ENCODE measurements at places on chromosomes 4 and X.

GRCh38 chrX:151988706-151989299, 14.3 kb upstream of the GABRE start:
- no peak for DNase-seq

DNA sequence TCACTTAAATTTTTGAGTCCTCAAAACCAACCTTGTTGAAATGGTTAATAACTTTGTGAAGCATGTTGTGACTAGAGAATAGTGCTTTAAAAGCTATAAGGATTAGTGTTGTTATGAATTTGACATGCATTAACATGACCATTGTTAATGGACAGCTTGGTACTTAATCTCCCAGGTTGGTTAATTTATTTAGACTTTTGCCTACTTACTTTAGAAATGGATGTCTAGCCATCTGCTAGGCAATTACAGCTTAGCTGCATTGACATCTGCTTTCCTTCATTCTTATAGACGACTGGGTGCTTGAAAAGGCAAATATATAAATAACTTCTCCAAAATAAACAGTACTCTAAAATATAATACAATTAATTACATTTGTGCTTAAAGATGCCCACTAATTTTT, 368.0 kb downstream of the CCSER1 start:
- DNase-seq: no peak

DNA sequence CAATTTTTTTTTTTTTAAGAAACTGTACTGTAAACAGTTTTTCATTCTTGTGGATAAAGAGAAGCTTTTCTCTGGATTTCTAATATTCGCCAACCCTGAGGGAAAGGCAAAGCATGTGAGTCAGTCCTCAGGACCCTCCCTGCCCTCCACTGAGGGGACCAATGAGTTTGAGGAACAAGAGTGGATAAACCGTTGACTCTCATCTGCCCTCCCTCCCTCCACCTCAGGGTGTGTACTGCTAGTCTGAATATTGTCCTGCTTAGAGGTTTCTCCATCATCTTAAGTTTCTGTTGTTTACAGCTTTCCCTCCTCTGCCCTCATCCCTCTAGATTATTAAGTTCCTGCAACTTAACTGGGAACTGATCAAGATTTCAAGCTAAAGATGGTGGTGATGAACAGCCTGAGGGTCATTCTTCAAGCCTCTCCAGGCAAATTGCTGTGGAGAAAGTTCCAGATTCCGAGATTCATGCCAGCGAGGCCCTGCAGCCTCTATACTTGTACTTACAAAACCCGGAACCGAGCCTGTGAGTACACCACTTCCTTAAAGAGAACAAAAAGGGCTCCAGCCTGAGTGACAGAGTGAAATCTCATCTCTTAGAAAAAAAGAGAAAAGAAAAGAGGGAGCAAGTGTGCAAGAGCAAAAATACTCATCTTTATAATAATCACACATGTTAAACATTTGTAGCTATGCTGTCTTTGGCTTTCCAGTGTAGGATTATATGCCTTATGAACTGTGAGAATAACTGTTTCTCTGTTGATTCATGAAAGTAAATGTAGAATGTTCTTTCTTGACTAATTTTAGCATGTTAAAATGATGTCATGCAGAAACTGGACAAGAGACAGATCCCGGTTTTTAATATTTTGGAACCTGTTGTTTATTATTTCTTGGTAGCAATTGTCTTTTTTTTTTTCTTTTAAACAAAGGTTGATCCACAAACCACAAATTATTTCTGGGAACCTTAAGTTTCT, 11.9 kb downstream of the CA5B start:
- no peak for DNase-seq

DNA sequence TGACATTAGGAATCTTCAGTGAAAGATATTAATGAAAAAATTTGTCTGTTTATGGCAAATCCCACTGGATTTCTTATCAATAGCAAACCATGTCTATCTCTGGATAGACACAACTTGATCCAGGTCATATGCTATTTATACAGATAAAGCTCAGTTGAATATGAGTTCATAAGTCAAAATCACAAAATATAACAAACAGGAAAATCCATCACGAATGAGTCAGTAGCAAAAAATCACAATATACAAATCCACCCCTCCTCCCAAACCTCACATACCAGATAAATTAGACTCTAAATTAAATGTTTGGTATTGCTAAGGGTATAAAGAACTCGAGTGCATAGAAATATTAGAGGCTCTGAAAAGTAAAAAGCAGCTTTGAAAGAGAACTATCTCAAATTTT, 420.5 kb downstream of the TLL1 start:
- DNase-seq: no peak

GRCh38 chrX:74434336-74434735, 13.0 kb downstream of the SLC16A2 start:
- no peak for DNase-seq

All from stimulated activated CD4-positive, alpha-beta T cell treated with anti-CD3 and anti-CD28 coated beads, TNF-alpha, amount 100 ng/mL, for 24 hours (primary cell).